ENCODE measurements at places on chromosomes 2 and 18. TPM values are rescaled to one million over a fixed set of nuclear protein-coding genes. Genes with fewer than 3 reads are reported as not detected.

DCDC2C gene
- not detected for total RNA-seq

DNA sequence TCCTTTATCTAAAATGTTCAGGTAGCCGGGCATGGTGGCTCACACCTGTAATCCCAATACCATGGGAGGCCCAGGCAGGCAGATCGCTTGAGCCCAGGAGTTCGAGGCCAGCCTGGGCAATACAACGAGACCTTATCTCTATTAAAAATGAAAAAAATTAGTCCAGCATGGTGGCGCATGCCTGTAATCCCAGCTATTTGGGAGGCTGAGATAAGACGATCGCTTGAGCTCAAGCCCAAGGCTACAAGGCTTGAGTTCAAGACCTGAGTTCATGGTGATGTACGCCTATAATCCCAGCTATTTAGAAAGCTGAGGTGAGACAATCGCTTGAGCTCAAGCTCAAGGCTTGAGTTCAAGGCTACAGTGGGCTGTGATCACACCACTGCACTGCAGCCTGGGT is 45.6 kb upstream of the GPR75 start:
- DNase-seq: no peak

DNA sequence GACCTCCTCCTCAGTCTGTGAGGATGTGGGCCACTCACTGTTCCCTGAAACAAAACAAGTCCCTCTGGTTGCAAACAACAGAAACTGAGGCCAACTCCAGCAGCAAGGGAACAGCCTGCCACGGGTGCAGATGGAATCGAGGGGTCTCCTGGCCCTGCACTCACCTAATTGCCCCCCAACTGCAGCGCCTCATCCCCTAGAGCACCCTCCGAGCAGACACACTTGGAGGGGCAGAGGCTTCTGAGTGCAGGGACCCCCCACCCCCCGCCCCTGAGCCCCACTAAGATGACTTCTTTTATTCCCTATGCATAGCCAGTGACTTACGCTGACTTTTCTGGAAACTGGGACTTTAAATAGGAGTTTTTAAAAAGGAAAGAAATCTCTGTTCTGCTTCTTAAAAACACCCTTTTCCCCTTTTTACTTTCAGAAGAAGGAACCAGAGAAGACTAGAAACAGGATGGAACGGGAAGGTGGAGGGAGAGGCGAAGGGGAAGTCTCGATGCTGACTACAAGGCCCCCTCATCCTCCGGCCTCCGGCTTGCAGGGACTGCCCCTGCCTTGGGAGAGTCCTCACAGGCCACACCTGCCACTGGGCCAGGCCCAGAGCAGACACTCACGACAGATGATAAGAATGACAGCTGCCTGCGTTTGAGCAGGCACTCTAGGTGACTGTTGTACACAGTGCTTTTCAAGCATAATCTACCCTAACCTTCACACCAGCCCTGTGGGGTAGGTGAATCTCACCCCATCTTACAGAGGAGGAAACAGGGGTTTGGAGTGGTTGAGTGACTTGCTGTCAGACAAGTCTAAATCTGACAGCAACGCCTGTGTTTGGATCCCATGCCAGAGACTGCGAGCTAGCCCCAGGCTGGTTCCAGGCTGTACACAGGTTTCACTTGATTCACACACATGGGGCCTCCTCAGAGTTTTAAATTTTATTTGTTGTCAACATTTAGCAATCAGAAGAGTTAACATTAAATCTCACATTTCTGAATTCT is 28.2 kb upstream of the BIN1 start:
- DNase-seq: no peak

DNA sequence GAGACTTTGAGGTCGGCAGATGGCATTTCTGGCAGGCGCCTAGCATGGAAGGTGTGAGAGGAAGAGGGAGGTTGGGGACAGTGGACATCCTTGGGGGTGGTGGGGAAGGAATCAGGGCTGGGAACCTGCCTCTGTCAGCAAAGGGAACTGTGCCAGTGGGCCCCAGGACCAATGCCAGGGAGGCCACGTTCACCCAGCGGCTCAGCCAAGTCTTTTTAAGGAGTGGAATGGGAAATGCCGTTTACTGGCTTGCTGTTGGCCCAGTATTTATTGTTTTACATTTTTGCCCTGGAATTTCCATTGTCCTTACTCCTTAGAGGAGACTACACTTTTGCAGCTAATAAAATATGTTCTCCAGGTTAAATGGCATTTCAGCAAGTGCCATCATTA is 135.2 kb downstream of the MCFD2 start:
- no peak for DNase-seq

REG3A gene
- not detected for total RNA-seq

DNA sequence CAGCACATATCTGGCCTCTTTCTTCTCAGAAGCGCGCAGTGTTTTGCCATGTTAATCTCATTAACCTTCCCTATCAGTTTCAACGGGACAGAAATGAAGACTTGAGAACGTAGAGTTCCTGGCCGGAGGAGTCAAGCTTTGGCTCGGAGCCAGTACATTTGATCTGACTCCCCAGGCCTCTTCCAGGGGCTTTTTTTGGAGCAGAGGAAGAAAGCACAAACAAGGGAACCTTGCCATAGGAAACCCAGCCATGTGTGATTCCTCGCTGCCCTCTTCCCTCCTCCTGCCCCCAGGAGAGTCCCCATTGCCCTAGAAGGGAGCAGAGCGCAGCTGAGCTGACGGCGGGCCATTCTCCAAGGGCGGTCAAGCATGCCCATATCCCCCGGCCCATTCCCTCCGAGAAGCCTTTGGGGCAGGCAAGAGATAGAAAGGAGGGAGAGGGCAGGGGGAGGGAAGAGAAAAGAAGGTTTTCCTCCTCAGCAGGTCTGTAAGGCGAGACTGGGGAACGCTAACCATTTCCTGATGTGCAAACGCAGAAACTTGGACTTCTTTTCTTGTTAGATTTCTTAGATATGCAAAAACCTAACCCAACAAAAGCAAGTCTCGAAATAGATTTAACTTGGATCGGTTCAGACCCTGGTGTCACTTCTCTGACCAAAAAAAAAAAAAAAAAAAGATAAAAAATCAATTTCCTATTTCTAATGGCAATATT is 63.7 kb upstream of the POU3F3 start:
- no peak for DNase-seq

GRCh38 chr2:98828369-98828744 is 97.4 kb upstream of the MGAT4A start:
- no peak for DNase-seq

DNA sequence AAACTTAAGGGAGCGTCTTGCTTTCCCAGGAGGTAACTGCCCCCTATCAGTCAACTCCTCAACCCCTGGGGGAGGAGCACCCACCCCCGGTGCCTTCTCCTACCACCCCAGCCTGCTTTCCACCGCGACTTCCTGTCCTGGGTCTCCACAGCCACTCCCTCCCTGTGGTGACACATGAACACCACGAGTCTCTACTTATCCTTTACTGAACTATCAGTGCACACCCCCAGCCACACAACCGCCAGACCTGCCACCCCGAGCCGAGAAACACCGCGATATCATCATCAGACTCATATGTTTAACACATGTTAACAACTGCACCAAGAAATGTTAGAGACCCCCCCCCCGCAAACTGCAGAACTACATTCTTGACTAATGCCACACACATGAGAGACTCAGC is 43.3 kb downstream of the LONRF2 start:
- DNase-seq: no peak

Data from cardiac septum (tissue), 1 donor.